ENCODE measurements at places on chromosomes 12 and 14.

GRCh38 chr12:112179916-112180315, 54.6 kb downstream of the TRAFD1 start:
- no peak for DNase-seq

GRCh38 chr14:101191101-101191720, 287.7 kb upstream of the RTL1 start:
- no peak for DNase-seq

DNA sequence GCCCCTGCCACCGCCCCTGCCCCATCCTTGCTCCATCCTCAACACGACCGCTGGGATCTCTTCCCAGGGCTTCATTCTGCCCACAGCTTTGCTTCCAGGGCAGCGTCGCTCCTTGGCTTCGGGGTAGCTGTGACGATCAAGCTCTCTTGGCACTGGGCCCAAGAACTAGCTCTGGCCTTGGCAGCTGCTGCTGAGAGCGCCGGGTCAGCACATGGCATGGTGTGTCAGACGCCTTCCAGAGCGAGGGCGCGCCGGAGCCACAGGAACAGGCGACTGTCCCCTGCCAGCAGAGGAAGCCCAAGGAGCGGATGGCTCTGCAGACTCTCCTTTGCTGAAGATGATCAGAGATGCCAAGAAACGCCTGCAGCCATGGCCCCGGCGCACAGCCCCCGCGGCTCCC, 15.9 kb downstream of the RAB35 start:
- DNase-seq, result peak; percentile 27

- DNase-seq, result no peak
Measured at GRCh38 chr12:128974881-128975280, 121.6 kb downstream of the GLT1D1 start.

- DNase-seq, result peak; percentile 13
Measured at GRCh38 chr12:86801439-86801838, 545.2 kb upstream of the MGAT4C start.

- no peak for DNase-seq
Measured at GRCh38 chr14:31068235-31068634, 42.1 kb upstream of the STRN3 start.

DNA sequence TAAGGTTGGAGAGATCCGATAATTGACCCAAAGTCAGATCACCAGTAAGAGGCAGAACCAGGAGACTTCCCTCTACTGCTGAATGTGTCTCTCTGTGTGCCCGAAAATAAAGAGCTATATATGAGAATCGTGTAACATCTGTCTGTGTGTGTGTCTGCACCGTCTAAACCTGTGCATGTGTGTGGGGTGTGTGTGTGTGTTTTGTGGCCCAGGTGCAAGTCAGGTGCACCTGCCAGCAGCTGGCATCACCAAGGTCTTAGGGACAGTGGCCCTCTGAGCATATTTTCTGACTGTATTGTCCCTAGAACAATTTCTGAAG, 24.7 kb upstream of the KRT78 start:
- DNase-seq, result no peak

- DNase-seq, result no peak
Measured at GRCh38 chr12:54448344-54448743, 25.1 kb downstream of the GTSF1 start.

Data from amniotic epithelial cell (primary cell).